ENCODE measurements at places on chromosomes 7 and 10.

GRCh38 chr7:121832347-121832746 lies 40.6 kb upstream of the PTPRZ1 start:
- no peak for DNase-seq

- no peak for DNase-seq
Observed at GRCh38 chr7:2034291-2035201, 198.2 kb downstream of the MAD1L1 start.

GRCh38 chr10:132701099-132701845 lies 84.7 kb downstream of the NKX6-2 start:
- DNase-seq, result no peak

DNA sequence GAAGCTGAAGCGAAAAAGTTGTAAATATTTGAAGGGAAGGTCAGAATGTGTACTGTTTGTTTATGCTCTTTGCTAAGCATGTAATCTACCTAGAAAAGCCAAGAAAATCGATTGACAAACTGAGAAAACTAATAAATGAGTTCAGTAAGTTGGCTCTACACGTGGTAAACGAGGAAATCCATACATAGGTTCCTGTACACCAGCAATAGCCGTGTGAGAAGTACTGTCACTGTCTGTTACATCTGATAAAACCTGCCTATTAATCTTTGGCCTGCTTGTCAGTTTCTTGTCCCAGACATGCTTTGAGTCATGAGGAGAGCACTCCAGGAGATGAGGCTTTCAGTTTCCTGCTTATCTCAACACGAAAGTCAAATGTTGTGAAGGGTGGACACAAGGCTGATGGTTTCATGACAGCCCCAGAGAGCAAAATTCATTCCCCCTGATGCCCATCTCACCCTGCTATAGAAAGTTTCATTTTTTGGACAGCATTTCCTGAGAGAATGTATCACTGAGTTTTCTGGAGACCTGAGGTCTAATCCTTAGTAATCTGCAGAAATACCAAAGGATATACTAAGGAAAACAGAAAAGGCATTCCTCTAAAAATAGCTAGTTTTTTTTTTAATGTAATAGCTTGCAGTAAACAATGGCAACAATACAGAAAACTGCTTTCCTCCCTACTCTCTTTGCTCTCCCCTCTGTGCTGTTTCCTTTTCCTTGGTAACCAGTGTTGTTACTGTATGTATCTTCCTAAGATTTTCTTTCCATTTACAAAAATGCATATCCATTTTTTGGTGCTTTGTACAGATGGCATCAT lies 18.8 kb downstream of the BMPR1A start:
- no peak for DNase-seq

DNA sequence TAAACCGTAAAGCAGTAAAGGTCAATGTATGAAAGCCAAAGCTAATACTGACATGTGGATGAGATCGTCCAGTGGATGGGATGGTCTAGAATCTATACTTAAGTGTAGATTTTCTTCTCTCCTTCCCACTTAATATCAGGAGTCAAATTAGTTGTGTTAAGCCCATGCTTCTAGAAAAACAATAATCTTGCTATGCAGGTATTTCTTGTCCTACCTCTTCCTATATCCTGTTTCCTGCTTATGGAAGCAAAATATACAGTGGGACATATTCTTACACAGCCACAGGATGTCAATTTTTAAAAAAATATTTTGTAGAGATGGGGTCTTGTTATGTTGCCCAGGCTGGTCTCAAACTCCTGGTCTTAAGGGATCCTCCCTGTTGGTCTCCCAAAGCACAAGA lies 27.5 kb downstream of the CPEB3 start:
- DNase-seq, result no peak

DNA sequence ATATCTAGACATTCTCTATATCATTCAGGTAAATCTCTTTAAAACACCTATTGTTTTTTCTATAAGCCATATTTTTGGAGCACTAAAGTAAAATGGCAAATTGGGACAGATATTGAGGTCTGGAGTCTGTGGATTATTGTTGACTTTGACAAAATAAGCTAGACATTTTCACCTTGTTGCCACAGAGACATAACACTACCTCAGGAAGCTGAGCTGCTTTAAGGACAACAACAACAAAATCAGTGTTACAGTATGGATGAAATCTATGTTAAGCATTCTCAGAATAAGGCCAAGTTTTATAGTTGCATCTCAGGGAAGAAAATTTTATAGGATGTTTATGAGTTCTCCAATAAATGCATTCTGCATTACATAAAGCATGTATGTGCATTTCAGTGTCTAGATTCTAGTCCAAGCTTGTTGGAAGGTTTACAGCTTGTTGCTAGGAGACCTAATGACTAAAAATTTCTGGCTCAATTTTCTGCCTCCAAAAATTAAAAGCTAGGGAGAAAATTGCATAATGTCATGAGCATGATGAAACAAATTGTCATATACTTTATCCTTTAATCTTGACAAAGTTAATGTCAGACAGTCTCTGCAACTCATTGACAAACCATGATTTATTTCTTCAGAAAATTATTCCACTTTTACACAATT lies 18.3 kb downstream of the LIPM start:
- DNase-seq, result no peak

DNA sequence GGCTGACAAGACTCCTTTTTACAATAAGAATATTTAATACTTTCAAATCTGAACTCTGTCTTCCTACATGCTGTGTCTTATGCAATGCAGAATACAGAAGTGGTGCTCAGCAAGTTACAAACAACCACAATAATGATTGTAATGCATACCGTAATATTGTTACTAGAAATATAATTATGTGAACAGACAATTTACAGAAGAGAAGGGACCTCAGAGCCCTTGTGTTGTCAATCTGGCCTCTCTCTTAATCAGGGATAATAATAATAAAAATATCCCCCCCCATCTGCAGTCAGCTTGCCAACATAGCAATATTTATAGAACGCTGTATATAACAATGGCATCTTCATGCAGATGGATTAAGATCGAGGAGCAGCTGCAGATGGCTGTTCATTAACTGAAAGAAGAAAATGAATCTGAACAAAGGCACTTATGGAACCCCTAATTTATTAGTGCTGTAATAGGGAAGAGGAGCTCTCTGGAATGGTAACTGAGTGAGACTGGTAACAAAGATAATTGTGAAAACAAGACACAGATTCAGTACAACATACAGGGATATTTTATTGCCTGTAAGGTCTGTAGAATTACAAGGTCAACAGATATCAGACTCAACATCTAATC lies 106.3 kb downstream of the TMEM26 start:
- DNase-seq, result no peak

DNA sequence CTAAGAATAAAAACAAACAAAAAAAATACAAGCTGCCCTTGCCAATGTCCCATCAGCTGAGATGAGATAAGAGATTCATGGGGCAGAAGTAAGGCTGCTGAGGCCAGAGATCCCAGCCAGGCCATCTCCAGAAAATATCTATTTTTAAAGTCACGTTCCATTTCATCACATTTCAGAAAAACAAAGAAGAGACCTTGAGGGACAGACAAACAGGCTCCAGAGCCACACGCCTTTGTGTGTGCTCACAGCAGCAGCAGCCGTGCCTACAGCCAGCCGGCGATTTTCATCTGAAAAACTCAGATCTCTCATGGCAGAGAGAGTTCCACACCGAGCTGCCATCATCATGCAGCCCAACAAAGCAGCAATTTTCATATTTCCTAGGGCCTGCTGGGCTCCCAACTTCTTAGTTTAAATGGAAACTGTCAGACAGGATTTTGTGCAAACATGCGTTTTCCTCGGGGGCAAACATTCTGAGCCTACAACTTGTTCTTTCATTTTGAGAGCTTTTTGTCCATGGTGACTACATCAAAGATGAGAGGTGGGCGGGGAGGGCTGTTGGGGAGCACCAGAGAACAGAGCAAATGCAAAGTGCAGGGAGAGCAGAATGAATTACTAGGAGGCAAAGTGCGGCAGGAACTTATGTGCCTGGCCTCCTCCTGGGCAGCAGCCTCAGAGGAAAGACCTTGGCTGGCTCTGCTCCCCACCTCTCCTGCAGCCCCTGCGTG lies 38.8 kb downstream of the DLG5 start:
- no peak for DNase-seq

GRCh38 chr7:150379441-150380379 lies 580 bp downstream of the ZNF775 start:
- DNase-seq, result no peak

DNA sequence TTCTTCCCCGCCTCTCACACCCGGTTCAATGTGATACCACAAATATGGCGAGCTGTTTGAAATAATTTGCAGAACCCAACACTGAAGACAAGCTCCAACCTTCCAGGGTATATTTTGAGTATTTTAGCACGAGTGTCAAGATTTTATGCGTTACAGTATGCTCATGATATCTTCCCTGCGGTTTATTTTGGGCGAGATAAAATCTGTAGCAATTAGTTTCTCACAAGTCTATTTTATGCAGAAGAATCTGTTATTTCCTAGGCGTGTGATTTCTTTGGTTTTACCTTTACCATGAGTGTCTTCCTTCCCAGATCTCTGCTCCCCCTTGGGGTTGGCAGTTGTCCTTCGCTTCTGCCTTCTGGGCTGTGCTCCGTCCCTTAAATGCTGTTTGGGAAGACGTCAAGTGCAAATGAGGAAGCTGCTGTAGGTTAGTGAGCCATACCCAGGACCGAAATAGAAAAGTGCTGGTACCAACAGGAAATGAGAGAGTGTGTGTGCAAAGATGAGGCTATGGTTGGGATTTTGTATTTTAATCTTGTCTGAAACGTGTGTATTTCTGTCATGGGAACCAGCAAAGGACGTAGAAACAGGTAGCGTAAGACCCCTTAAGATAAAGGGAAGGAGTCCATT lies 299.8 kb downstream of the KLF6 start:
- DNase-seq, result no peak

DNA sequence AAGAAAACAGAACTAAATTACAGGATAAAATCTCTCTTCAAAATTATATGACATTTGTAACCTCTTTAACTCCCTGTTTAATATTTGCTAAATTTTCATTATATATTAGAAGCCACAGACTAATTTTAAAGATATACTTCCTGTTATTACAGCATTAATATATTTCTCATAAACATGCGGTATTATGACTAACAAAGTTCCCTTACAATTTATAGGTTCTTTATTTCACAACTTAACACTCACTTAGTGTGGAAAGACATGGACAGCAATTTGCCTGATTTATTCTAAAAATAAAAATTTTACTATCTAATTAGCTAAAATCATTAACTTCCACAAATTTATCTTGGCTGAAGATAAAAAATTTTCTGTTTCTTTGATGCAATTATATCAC lies 29.0 kb downstream of the CTNNA3 start:
- no peak for DNase-seq

DNA sequence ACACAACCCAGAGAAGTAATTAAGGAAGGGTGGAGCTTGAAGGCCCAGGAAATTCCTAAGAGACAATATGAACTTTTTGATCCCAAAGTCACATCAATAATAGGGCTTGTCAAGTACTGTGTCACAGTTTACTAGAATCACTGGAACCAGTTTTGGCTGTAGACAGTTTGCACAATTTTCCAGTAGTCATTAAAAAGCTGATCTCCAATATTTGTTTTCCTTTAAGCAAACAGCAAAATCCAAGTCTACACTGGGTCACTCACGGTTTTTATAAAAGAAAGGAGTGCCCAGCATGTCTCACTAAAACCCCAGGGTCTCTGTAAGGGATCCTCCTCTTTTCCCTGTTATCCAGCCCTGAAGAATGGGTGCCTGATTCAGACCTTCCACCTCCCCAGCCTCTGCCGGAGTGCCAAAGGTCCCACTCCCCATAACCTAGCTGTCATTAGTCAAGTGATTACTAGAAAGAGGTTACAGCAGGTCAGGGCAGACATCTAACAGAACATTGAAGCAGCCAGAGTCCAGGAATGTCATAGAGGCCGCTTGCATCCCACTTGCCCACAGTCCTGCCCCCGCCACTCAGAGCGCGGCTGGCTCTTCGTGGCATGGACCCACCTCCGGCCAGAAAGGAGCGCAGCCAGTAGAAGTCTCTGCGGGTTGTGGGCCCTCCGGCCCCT lies 552 bp downstream of the SLC25A16 start:
- no peak for DNase-seq

DNA sequence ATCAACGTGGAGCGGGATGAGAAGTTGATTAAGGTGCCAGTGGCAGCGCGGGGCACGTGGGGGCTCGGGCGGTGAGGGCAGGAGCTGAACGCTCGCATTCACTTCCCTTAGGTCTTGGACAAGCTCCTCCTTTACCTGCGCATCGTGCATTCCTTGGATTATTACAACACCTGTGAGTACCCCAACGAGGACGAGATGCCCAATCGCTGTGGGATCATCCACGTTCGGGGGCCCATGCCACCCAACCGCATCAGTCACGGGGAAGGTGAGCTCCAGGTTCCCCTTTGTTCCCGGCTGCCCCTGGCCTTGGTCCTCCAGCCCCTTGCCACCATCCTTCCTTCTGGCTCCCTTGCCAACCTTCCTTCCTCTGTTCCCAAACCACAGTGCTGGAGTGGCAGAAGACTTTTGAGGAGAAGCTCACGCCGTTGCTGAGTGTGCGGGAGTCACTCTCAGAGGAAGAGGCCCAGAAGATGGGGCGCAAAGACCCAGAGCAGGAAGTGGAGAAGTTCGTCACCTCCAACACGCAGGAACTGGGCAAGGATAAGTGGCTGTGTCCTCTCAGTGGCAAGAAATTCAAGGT lies 2.5 kb downstream of the UFSP1 start:
- no peak for DNase-seq

- no peak for DNase-seq
Observed at GRCh38 chr7:843230-843629, 11.0 kb downstream of the SUN1 start.

- no peak for DNase-seq
Observed at GRCh38 chr10:21463436-21463835, 62.0 kb downstream of the SKIDA1 start.

DNA sequence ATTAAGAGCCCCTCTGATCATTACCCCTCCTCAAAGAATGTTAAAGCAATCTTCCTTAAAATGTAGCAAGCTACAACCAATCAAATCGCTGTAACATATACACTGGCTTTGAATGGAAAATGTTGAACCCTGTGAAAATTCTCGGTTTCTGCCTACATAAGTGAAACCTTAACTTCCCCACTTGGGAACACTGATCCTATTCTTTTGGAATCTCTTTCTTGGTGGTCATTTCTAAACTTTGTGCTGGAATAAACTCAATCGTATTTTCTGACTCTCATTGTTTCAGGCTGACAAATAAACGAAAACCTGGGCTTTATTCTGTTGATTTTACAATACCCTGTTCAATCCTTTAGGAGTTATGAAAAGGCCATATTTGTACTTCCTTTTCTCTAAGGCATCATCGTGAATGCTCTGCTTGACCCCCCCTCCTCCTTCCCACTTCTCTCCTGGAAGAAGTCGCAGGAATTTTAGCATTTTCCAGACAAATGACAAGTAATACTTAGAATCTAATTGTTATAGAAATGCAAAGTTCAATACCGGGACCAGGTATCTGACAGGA lies 155.1 kb upstream of the FAM13C start:
- no peak for DNase-seq

Data from stimulated activated CD8-positive, alpha-beta memory T cell treated with anti-CD3 and anti-CD28 coated beads, Interleukin-12 subunit alpha, Interleukin-12 subunit beta, amount 100 ng/mL, for 4 hours (primary cell).